ENCODE measurements at places on chromosomes 3 and 15.

DNA sequence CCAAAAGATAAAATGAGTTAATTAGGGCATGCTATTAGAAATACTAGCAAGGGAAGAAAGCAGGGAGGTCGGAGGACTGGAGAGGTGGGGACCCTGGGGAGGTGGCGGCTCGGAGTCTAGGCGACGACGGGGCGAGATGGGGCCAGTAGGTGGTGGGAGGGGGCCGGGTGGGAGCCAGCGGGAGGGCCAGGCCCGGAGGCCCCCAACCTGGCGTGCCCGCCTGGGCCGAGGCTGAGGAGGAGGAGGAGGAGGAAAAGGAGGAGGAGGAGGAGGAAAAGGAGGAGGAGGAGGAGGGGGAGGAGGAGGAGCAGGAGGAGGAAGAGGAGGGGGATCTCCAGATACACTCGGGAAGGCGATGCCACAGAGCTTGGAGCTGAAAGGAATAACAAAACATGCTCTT, 426.2 kb downstream of the NR2F2 start:
- no peak for DNase-seq

DNA sequence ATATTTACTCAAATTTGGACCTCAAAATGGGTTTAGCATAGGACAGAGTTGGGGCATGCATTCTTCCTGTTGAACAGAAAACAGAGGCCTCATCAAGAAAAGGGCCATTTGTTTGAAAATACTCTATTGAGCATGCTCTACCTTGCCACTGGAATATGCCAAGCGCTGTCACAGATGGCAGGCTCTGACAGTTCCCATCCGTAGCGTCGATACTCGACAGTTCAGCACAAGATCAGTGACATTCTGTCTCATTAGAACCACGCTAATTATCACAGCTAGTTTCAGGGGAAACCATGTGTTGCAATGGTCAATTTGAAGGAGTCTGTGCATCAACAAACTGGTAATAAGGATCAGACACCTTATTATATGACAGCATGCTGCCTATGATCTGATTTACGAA, 54.5 kb downstream of the SATB1 start:
- DNase-seq: no peak

GRCh38 chr15:77709135-77709886, 76.6 kb upstream of the LINGO1 start:
- DNase-seq: no peak

- DNase-seq: no peak
Measured at GRCh38 chr3:69697381-69697780, 41.9 kb upstream of the MITF start.

Data from stimulated activated CD4-positive, alpha-beta T cell treated with anti-CD3 and anti-CD28 coated beads, Interleukin-4, amount 100 ng/mL, for 48 hours (primary cell).